Neuronal stem cell (in vitro differentiated cells): ENCODE measurements at places on chromosomes 6 and 20.

DNA sequence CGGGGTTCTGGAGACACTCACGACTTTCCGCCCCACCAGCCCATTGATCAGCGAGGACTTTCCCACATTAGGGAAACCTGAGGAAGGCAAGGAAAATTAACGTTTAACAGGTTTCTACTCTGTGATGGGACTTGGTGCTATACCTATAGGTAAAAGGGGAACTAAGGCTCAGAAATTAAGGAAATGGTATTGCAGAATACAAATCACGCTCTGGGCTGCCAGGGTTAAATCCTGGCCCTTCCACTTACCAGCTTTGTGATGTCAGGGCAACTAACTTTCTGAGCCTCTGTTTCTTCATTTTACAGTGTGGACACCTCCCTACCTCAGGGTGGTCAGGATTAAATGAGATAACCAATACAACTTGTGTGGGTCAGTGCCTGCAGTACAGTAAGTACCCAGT, 8.8 kb downstream of the GNL1 start:
- no peak for DNase-seq

DNA sequence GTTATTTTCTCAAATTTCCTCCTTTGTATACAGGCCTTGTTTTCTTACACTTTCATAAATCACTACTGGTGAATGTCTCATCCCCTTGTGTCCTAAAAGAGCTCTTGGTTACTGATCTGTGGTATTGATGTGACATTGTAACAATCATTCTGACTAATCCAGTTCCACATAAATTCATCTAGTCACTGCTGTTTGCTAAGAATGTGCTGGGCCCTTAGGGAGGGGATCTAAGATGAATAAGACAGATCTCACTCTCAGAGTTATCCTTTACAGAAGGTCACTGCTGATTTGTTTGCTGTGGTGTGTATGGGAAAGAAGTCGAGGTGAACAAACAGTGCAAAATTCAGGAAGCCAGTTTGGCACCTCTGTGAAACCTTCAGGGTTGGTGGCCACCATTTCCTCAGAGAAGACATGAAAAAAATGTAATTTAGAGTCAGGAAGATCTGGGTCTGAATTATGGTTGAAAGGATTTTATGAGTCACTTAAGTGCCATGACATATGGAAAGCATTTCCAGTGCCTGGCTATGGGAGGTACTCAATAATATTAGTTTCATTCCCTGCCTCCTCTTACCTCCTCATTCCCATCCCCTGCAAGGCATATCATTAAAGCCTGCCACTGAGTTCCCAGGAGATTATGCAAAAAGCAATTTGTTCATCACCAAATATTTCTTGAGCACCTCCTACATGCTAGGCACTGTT, 121.8 kb downstream of the COL9A1 start:
- no peak for DNase-seq

GRCh38 chr6:3284436-3284876, 25.7 kb downstream of the PSMG4 start:
- no peak for DNase-seq

- DNase-seq = no peak
These were observed 92.6 kb downstream of the CENPW start for GRCh38 chr6:126432564-126432963.

GRCh38 chr20:55390791-55391190, 614.5 kb downstream of the CBLN4 start:
- DNase-seq = no peak

DNA sequence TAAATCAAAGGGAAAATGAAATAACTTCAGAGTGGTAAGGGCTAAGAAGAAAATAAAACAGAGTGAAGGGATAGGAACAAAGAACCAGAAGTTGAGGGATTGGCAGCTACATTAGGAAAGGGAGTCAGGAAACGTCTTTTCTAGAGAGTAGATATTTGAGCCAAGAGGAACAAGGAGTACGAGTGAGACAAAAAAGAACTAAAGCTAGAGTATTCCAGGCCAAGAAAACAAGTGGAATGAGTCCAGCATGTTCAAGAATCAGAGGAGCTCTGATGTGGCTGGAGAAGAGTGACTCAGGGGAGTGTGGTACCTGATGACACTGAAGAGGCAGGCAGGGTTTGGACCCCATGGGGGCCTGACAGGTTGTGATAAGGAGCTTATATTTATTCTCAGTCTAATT, 66.3 kb downstream of the CEP162 start:
- no peak for DNase-seq

DNA sequence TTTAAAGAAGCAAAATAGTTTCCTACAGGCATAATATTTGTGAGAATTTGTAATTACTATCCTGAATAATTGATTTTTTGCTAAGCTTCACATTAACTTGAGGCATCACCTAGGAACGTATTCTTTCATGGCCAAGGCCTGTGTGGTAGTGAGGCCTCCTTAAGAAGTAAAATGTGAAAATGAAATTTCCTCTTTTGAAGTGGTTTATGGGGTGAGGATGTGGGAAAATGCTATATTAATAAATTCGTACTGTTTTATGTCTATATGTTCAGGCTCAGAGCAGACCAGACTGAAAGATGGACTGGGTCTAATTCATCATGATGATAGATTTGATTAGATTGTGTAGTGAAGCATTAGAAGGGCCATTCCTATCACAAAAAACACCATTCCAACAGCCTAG, 33.1 kb downstream of the MYLIP start:
- no peak for DNase-seq

GRCh38 chr20:20609522-20609921, 102.9 kb downstream of the RALGAPA2 start:
- DNase-seq = no peak

DNA sequence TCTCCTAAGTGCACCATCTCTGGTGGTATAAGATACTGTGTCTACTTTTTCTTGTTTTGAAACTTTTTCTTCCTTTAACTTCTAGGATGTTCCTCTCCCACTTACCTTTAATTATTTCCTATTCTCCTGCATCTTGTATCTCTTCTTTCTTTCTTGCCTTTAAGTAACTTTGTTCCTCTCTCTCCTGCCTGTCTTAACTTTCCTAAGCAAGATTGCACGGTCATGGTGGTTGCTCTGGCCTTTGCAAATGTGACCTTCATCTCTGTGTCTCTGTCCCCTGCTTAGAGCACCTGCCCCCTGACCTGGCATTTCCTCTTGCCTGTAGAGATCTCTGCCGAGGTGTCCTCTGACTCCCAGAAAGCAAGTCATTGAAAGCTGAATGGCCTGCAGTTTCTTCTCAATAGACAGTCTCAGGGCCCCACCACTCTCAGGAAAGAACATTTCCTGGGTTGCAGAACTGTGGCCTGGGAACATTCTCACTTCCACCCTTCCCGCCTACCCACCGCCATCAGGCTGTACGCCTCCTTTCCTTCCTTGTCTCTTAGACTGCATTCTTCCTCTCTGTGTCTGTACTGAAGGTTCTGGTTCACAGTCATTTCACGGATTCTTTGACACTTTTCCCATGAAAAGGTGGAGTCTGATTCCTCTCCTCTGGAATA, 12.8 kb downstream of the ZDHHC14 start:
- DNase-seq = no peak

DNA sequence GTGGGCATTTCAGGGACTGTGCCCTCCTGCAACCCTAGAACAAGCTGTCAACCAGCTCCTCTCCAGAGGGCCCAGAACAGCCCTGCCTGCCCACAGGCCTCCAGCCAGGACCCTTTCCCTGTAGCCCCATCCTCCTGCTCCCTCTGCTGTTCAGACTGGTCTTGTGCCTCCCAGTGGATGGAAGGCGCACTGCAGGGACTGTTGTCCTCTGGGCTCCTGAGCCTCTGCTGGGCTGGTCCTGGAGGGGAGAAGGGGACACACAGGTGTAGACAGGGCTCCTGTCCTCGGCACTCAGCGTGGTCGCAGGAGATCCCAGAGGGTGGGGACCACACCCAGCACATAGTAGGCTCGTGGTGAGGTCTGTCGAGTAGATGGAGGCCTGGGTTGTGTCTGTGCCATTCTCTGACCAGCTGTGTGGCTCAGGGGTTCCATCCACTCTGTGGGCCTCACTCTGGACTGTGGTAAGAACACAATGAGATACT, 11.5 kb downstream of the ITPR3 start:
- no peak for DNase-seq

- no peak for DNase-seq
These were observed 48.8 kb upstream of the KIF25 start for GRCh38 chr6:167948716-167949115.

DNA sequence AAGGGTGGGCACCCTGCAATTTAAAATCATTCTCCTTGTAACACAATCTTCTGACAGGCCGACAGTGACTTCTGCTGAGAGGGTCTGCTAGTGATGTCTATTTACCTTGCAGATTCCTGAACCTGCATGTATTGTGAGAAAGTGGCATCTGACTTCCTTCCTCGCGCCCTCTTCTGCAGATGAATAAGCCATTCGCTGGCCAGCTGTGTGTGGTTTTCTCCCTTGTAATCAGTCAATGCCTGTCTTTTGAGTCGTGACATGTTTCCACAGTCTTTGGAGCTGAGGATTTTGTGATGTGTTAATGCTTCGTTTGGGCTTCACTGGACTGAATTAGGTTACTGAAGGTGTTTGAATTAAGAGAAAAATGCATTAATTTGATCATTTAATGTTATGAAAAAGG, 125.3 kb downstream of the GRM1 start:
- DNase-seq = peak; percentile 9

DNA sequence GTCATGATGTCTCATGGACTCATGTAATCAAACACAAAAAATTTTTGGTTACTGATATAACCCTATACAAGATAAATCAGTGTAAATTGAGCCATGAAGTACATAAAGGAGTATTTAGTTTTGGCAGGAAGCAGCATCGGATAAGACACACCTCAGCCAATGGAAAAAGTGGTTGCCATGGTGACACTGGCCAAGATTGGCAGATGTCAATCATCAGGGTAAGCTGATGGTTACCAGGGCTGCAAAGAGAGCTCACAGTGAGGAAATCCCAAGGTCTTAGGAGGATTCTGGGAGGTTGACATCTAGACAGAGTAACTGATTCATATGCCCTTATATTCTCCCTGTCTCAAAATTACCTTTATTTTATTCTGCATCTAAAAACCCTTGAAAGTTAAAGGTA, 203.8 kb upstream of the PCSK2 start:
- no peak for DNase-seq

GRCh38 chr6:105995391-105995865, 90.7 kb upstream of the PRDM1 start:
- DNase-seq = no peak

GRCh38 chr6:157853018-157853805, 30.2 kb downstream of the SNX9 start:
- no peak for DNase-seq

DNA sequence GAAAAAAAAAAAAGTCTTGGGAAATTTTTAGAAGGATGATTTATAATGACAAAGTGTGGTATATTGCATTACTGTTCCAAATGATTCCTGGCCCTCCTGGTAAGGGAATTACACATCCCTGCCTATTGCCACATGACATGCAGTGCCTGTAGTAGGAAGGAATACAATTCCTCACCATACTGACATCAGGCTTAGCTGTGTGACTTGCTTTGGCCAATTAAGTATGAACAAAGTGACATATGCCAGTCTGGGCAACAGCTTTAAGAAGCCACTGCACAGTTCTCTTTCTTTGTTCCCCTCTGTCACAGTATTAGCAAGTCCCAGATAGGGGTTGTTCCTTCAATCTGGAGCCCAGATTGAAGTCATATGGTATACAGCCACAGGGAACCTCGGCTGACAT, 100.5 kb downstream of the KIF13A start:
- no peak for DNase-seq

DNA sequence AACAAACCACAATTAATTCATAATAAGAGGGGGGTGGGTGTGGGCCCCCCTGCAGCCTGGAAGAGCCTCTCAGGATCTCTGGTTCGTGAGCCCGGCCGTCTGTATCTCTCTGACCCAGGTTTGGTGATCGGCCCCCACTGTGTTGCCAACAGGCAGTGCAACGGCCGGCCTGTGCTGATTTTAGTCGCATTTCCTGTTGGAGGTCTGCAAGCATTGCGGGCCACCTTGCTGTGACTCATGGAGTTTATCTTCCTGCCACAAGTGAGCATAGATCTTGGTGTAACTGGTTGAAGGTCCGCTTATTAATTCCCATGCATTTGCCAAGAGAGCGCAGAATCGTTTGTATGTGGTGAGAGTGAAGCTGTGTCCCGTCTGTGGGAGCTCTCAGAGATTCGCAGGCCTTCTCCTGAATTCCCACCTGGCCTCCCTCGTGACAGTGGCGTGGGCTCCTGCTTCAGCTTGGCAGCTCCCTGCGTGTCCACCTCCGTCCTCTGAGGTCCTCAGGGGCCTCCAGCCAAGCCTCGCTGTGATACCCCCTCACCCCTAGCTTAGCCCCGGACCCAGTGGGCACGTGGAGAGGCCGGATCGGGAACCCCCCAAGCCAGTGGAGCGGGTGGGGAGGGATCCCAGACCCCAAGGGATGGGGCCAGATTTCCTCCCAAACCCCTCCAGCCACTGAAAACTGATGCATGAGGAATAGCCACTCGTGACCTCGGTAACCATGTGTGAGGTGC, 269.8 kb downstream of the CDH4 start:
- no peak for DNase-seq

DNA sequence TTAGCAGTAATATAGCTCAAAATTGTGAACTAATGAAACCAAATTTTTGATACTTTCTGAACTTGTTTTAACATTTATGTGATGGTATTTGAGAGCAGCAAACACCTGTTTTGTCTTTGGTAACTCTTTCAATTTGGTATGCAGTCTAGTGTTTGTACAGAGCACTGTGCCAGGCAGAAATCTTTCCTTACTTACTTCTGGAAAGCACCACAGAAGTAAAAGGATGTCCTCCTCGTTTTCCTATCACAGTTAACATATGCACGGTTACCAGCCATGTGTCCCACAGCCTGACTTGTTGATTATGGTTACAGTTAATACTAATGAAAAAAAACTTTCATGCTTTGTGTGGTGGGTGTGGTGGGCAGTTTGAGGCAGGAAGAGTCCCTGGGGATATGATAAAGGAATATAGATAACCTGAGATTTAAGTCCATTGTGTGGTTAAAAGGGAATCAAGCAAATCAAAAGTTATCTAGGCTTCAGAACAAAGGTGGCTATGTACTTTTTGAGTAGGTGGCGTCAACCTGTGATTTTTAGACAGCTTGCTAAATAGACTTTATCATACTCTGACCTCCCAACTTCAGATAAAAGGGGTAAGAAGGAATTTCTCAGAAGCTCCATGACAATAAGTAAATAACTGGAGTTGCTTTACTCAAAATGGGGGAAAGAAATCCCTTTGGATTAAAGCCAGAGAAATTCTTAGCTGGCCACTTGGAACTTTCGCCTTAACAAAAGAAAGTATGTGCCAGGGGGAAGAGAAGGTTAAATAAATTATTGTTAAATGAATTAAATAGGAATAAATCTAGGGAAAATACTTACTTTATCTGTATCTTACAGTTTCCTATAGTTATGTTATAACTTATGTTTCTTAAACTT, 20.1 kb upstream of the COL10A1 start:
- DNase-seq = no peak
